ENCODE measurements at places on chromosomes 5 and 9.
A peak's percentile ranks its signal among the peaks of the same experiment; 100 is the strongest.

GRCh38 chr5:139738193-139739149, 57.1 kb upstream of the PSD2 start:
- DNase-seq, result no peak

- DNase-seq, result peak; percentile 14
Measured at GRCh38 chr5:157528036-157528632, 47.4 kb downstream of the ADAM19 start.

DNA sequence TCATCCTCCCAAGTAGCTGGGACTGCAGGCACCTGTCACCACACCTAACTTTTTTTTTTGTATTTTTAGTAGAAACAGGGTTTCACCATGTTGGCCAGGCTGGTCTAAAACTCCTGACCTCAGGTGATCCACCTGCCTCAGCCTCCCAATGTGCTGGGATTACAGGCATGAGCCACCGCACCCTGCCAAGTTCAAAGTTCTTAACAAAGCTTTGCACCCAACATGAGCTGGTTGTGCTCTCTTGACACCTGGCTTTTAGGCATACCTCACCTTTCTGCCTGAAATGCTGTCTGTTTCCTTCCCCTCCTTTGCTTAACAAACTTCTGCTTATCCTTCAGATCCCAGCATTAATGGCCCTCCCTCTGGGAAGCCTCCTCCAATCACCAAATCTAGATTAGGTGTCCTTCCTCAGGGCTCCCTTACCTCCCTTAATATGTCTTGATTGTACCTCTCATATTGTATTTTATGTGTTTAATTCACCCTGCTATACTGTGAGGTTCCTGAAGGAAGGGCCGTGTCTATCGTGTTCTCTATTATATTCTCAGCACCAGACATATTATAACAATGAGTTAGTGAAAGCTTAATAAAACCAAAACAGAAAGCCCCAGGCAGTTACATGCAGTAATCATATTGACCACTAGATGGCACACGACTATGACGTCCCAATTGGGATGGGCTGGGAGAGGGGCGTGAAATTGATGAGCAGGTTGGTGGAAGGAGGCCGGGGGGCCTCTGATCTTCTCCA, 62.9 kb upstream of the PPARGC1B start:
- peak; percentile 37 for DNase-seq

DNA sequence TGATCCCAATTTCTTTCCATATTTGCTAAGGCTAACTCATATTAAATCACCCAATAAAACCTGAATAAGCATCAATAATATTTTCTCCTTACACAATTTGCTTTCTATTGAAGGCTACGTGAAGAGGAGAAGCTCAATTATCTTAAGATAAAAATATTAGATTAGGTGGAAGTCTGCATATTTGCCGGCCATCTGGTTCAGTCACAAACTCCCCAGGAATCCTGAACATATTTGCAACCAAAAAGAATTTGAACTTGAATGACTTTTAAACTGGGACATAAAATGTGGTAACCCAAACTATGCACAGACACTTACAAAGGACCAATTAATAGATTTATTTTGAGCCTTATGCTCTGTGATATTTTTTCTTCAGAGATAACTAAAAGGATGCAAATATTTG, 92.3 kb downstream of the HAPLN1 start:
- no peak for DNase-seq
